HS-5 (cell line): ENCODE measurements at places on chromosomes 1 and 21.

GRCh38 chr1:47187231-47187925, 2.5 kb downstream of the PDZK1IP1 start:
- no peak for DNase-seq

DNA sequence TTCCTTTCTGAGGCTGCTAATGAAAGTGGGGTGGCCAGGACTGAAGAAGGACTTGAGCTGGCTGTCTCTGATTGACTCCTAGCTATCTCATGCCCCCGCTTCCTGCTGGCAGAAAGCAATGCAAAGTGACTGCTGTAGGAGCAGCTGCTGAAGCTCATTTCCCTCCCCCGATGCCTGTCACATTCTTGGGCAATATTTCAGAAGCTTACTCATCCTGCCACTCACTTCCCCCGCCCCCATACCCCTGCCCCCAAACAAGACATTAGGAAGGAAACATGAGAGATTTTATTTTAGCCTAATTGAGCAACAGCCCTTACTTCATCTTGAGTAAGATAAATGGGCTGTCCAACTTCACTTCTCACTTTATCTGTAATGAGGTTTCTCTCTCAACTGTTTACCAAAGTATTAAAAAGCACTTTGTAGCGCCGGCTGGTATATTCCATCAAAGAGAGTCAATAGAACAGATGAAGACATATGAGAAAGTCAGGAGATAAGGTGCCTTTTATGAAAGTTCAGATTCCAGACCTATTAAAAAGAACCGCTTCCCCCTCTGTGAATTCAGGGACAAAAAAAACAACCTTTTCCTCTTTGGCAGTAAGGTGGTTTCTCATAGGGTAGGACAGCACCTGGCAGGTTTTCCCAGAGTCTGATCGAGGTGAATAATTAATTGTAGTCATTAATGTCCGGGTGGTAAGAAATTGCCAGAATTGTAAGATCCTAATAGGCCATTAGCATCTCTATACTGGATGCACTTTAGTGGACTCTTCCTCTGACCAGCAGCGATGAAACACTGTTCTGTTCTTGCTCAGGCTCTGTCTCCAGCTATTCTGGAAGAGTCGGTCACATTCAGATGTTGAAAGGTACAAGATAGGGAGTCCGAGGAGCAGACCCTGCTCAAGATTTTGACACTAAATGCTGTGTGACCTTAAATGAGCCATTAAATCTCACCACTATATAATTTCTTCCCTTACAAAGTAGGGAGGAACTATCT, 70.2 kb downstream of the SH3GLB1 start:
- peak; percentile 78 for DNase-seq

GRCh38 chr1:17632106-17632505, 92.6 kb downstream of the ARHGEF10L start:
- DNase-seq: no peak

DNA sequence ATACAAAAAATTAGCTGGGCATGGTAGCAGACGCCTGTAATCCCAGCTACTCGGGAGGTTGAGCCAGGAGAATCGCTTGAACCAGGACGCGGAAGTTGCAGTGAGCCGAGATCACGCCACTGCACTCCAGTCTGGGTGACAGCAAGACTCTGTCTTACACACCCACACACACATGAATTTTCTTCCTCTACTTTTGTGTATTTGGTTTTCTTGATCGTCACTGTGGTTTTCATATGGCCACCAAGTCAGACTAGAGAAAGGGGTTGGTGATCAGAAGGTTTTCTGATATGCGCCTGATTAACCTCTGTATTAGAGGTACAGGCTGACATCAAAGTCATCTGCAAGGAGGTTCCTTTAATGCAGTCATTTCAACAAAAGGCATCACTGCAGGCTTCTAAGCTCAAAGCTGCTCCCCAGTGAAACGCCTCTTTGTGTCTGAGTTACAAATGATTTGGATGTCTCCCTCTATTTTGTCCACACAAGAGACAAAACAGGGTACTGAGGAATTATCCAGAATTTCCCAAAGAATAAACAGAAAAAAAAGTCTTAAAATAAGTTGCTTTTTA, 11.1 kb downstream of the SH2D1B start:
- DNase-seq: no peak

GRCh38 chr1:184900507-184900906, 73.8 kb downstream of the NIBAN1 start:
- DNase-seq: no peak

DNA sequence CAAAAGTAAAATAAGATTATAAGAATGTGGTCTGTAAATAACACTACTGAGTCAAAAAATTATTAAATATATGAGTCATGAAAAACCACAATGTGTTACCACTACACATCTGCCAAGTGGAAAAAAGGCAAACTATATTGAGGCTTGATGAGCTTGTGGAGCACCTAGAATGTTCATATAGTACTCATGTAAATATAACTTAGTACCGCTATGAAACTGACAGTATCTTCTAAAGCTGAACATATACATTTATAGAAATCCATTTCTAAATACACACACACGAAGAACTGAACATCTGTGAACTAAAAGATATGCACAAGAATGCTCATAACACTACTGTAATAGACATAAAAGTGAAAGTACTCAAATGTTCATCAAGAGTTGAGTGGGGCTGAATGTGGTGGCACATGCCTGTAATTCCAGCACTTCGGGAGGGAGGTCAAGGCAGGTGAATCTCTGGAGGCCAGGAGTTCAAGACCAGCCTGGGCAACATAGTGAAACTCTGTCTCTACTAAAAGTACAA, 18.5 kb upstream of the GBP3 start:
- DNase-seq: peak; percentile 55

DNA sequence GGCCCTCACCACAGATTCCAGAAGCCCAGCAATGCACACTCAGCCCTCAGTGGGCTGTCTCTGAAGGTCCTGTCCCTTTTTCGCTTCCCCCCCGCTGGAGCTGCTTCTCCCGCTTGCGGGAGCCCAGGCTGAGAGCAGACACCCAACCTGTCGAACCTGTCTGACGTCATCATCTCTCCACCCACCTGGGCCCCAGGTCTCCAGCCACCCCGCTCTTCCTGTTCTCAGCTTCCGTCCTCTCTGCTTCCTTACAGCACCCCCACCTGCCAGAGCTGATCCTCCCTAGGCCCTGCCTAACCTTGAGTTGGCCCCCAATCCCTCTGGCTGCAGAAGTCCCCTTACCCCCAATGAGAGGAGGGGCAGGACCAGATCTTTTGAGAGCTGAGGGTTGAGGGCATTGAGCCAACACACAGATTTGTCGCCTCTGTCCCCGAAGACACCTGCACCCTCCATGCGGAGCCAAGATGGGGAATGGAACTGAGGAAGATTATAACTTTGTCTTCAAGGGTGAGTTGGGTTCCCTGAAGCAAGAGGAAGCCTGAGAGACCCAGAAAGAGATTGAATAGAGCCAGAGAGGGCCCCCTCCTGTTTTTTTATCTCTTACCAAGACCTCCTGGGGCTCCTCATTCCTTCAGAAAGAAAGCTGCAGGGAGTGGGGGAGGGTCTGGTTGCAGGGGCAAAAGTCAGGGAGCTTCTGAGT, at the start of gene RAB25:
RAB25 (plus strand) TSS at position 224 of the 700 bp plus-strand sequence; CDS start at position 465, 241 bp downstream.
- DNase-seq: no peak

GRCh38 chr1:220957233-220957605, 78.0 kb downstream of the HLX start:
- peak; percentile 72 for DNase-seq

- no peak for DNase-seq
These were observed 30.7 kb downstream of the CD247 start for GRCh38 chr1:167487614-167488013.

GRCh38 chr1:205985330-205986005, 17.7 kb downstream of the RAB7B start:
- no peak for DNase-seq

GRCh38 chr21:44427241-44428120, 27.8 kb upstream of the LRRC3 start:
- DNase-seq: no peak

DNA sequence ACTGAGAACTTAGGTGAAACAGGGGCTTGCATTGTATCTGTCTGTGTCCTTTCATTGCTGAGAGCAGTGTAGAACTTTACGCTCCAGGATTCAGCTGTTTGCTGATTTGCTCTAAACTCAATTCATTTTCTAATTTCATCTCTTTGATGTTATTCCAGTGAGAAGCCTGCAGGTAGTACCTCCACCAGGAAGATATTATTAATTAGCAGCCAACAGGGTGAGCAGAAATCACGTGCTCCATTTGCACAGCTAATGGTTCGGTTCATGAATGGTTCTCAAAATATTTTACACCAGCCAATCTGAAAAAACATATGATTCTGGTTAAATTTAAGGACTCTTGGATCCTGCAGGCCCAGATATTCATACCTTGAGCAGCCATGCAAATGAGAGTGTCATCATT, 52.1 kb downstream of the SUSD4 start:
- DNase-seq: no peak

DNA sequence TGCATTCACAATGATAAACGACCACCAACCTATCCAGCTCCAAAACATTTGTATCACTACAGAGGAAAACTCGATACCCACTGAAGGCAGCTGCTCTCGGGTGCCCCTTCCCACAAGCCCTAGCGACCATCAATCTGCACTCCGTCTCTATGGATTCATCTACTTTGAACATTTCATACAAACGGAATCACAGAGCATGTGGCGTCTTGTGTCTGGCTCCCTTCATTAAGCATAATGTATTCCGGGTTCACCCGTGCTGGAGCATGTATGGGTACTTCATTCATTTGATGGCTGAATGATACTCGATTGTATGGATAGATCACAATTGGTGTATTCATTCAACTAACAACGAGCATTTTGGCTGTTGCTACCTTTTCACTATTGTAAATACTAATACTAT, 340.2 kb downstream of the SMYD3 start:
- no peak for DNase-seq

- no peak for DNase-seq
These were observed 53.3 kb downstream of the GATAD2B start for GRCh38 chr1:153869486-153869885.

DNA sequence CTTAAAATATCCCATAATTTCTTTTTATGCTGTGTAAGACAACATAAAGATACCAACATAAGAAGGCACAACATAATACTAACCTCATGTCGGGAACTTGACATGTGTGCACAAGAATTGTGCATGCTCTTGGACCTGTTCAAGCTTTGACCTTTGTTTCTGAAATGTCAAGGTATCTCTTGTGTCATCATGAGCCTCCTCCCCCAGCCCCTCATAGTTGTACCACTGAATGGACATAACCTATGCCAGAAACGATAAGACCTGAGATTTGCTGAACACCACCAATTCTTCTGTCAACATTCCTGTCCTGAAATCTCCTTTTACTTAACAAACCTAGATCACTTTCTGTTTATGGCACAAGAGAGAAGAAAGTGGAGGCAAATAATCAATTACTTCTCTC, 29.4 kb upstream of the PROX1 start:
- DNase-seq: no peak

DNA sequence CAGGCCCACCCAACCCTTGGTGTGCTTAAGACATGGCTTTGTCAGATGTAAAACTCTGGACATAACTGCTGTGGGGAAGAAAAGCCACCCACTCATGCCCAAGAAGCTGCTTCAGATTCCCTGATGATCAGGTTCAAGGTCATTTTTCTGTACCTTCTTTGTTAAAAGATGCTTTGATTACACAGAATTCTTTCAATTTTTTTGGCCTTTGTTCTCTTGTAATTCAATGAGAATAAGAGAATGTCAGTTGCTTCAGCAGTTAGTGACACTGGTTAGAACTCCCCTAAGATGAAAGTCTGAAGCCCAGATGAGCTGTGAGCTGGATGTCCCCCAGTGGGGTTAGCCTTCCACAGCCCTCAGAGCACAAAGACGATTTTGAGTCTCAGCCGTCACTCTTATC, 152.7 kb downstream of the CHRM3 start:
- no peak for DNase-seq

DNA sequence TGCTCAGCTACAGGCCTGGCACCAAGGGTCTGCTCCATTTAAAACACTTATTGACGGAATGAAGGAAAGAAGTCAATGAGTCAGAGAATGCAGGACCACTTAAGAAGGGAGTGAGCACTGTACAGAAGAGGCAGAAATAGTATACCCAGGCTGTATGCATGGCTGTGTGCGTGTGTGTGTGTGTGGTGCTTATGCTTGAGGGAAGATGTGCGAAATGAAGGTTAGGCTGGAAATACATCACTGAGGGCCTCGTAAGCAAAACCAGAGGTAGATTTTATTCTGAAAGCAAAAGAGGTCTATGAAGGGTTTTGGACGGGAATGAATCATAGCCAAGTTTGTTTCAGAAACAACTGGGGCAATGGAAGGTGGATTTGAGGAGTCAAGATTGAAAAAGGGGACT, 9.7 kb upstream of the ADGRB2 start:
- DNase-seq: no peak

GRCh38 chr1:31182352-31182751, 57.3 kb downstream of the NKAIN1 start:
- DNase-seq: peak; percentile 92

DNA sequence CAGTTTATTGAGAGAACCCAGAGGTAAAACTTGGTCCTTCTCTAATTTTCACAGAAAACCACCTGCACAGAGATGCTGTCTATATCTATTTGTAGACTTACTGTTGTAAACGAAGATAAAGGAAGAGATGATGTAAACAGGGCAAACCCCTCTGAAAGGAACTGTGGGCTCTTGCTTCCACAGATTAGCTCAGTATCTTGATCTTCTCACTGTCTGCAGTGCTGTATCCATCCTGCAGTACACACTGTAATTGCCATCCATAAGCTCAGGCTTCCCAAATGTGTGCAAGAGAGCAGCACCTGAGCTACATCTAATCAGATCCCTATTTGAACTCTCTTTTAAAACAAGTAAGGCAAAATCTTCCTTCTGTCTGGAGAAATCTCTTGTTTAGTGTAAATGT, 16.6 kb upstream of the RWDD3 start:
- DNase-seq: no peak

DNA sequence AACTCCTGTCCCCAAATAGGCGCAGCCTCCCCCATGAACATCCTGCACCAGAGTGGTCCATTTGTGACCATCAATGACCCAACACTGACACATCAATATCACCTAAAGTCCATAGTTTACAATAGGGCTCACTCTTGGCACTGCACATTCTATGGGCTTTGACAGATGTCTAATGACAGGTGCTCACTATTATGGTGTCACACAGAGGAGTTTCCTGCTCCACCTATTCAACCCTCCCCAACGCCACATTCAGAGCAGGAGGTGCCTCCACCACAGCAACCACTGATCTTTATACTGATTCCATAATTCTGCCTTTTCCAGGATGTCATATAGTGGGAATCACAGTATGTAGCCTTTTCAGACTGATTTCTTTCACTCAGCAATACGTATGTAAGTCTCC, 24.2 kb downstream of the GNG4 start:
- DNase-seq: no peak
